ENCODE measurements at places on chromosomes 16 and 17.
A peak's percentile ranks its signal among the peaks of the same experiment; 100 is the strongest.

DNA sequence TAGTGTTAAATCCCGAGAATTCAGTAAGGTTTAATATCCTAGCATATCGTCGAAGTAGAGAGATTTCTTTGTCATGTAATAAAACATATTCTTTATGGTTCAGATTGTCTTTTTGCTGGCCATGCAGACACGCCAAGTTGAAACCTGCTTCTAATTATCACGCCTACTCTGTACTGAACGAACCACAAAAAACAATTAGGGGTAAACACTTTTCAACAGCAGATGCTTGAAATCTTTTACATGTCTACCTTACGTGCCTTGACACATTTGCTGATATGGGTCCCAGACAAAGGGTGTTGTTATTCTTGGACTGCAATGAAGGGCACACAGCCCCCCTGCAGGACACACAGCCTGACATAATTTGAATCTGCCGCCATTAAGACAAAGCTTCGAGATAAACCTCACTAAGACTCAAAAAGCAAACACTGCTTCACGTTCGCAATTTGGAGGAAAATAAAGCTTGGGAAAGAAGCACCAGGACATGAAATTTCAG is 13.3 kb downstream of the WIPI1 start:
- no peak for DNase-seq

GRCh38 chr16:26889740-26890139 is 177.0 kb upstream of the C16orf82 start:
- DNase-seq, result no peak

GRCh38 chr16:50765260-50765659 is 23.4 kb downstream of the CYLD start:
- no peak for DNase-seq

DNA sequence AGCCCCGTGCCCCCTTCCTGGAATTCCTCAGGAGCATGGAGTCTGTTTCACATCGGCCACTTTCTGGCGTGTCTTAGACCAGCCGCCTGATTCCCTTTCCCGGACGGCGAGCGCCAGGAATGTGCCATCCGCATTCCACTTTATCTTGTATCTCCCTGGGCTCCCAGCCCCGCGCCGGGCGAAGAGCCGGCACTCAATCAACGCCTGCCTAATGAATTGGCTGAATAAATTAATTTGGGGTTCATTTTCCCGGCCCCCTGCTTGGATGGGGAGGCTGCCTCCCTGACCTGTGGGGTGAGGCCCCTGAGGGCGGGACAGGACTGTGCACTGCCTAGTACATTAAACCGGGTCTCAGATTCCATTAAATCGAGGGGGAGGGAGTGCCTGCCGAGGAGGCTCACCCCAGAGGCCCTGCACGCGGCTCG is 282.3 kb upstream of the TNRC6C start:
- no peak for DNase-seq

GRCh38 chr17:4506175-4506813 is 7.6 kb downstream of the SPNS2 start:
- no peak for DNase-seq

DNA sequence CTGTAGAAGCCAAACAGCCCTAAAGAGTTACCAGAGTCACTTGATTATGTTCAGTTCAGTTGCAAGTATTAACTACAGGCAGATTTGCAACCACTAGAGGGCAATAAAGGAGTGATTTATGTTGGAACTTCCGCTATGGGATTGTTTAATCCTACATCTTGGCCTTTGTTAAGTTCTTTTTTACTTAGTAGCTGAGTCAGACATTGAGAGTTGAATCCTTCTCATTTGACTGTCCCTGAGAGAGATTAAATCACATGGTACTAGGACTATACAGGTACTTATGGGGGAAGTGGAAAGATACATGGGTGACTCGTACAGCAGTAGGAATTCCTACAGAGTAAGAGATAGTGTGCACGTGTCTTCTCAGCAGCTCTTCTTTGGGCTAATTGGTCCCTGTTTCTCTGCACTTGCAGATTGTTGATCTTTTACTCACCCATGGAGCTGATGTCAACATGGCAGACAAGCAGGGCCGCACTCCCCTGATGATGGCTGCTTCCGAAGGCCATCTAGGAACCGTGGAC is 40.3 kb downstream of the CYB561 start:
- DNase-seq, result peak; percentile 52

GRCh38 chr16:72985148-72985941 is 62.6 kb downstream of the ZFHX3 start:
- DNase-seq, result no peak

DNA sequence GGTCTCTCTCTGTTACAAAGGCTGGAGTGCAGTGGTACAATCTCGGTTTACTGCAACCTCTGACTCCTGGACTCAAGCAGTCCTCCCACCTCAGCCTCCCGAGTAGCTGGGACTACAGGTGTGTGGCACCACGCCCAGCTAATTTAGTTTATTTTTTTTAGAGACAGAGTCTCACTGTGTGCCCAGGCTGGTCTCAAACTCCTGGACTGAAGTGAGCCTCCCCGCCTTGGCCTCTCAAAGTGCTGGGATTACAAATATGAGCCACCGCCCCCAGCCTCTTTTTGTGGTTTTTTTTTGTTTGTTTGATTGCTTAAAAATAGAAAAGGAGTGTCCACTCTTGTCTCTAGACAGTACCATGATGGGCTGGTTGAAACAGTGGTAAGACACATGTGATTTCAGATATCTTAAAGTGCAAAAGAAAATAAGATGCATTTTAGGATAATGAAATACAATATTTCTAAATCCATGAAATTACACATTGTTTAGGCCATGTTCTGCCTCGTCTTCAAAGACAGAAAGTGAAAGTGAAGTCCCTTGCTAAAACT is 27.4 kb downstream of the KIAA0513 start:
- no peak for DNase-seq

- no peak for DNase-seq
Measured at GRCh38 chr17:78780335-78780734, 1.7 kb downstream of the CYTH1 start.

Data from urothelium cell line (cell line).